ENCODE measurements at places on chromosomes 1 and 21.
A peak's percentile ranks its signal among the peaks of the same experiment; 100 is the strongest.

GRCh38 chr1:203425663-203425975 lies 50.0 kb upstream of the PRELP start:
- DNase-seq: no peak

DNA sequence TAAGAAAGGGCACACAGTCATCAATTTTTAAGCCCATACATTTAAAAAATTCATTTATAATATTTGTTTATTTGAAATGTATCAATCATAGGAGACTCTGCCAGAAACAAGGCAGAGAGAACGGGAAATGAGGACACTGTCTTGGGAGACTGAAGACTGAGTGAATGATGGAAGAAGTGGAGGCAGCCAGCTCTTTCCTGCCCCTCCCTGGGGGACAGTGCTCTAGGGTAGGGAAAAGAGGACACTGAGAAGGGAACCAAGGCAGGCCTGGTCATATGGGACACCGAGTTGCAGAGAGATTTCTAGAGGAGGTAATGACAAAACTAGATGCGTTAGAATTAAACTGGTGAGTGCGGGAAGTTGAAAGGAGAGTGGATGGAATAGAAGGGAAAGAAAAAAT lies 31.6 kb downstream of the EEIG2 start:
- no peak for DNase-seq

- DNase-seq: no peak
Observed at GRCh38 chr1:201850053-201850397, 21.1 kb downstream of the IPO9 start.

DNA sequence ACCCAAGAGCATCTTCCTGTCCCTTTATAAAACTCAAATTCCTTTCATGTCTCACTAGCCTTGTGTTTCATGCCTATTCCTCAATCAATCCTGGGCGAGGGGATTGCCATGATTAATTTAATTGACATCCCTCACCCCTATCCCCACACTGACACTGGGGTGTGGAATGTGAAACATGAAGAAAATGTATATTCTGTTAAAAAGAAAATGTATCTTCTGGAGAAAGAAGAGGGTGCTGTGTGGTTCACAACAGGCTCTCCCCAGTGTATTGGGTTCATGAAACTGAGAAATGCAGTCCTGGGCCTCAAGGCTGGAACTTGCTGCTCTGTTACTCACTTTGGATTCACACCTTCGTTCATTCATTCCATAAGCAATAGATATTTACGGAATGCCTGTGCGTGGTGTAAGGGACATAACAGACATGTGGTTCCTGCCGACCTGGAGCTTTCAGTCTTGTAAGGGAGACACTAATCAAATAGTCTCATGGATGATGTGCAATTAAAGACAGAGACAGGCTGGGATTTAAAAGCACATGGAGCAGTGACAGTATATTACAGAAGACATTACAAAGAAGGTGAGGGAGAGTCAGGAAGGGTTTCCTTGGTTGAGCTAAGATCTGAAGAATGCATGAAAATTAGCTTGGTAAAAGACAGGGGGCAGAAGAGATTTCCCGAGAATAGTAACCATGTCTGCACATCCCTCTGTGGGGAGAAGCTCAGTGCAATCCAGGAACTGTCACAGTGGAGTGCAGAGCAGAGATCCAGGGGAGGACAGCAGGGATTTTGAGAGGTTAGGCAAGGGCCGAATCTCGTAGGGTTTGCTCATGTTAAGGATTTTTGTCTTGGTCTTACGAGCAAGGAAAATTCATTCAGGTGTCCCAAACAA lies 32.1 kb downstream of the SERTAD4 start:
- no peak for DNase-seq

DNA sequence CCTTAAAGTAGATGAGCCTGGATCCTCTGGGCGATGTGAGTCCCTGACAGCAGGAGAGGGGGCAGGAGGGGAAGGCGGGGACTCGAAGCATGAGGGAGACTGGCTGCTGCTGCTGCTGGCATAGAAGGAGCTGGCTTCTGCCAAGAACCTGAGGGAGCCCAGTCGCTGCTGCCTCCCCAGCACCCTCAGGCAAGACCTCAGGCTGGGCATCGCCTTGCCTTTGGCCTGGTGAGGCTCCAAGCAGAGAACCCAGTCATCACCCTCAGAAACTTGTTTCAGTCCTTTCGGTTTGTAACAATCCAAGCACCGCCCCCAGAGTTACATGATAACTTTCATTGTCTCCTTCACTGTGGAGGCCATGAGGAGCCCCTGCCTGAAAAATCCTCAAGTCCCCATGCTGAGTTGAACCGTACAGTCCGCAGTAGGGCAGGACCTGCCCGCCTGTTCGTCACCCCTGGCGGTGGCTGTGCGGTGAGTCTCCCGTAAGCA lies 38.8 kb downstream of the POFUT2 start:
- DNase-seq: peak; percentile 60

GRCh38 chr21:33780631-33781030 lies 135.0 kb downstream of the ATP5PO start:
- DNase-seq: no peak

- no peak for DNase-seq
Observed at GRCh38 chr1:204368996-204369726, 9.4 kb upstream of the PLEKHA6 start.

- no peak for DNase-seq
Observed at GRCh38 chr1:86596741-86597290, 49.9 kb downstream of the CLCA4 start.

- DNase-seq: no peak
Observed at GRCh38 chr21:26445440-26445839, 127.6 kb downstream of the CYYR1 start.

Measured in NCI-H1105 (cell line).